ENCODE measurements at places on chromosomes 7 and 10.

- no peak for DNase-seq
Measured at GRCh38 chr10:73517166-73517888, 21.5 kb upstream of the PPP3CB start.

GRCh38 chr7:41247143-41247865, 455.6 kb downstream of the INHBA start:
- DNase-seq, result no peak

- DNase-seq, result no peak
Measured at GRCh38 chr7:391961-392524, 102.1 kb downstream of the FOXL3 start.

GRCh38 chr7:135386181-135386580, 123.7 kb downstream of the CNOT4 start:
- no peak for DNase-seq

DNA sequence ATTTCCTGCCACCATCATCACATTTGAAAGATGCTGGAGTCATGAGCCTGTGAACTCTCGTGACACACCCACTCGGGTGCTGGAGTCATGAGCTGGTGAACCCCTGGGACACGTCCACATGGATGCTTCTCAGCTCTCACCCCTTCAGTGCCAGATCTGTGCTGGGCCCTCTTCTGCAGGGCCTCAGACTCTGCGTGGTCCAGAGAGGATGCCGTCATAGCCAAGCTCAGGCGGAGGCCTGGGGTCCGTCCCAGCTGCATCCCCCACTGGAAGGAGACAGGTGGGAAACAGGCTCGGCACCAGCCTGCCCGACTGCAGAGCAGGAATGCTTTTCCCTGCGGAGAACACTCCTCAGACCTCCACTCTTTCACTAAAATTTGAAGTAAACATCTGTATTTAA, 156.5 kb upstream of the PPP2R2D start:
- no peak for DNase-seq

Data from NCI-H187 treated with DMSO at 0.1 percent for 48 hours (cell line).